Inflammatory macrophage treated with lipopolysaccharide for 1 hour (primary cell): ENCODE measurements at places on chromosomes 1 and 21.

GRCh38 chr1:221913351-221913892 is 171.5 kb upstream of the DUSP10 start:
- DNase-seq, result no peak

DNA sequence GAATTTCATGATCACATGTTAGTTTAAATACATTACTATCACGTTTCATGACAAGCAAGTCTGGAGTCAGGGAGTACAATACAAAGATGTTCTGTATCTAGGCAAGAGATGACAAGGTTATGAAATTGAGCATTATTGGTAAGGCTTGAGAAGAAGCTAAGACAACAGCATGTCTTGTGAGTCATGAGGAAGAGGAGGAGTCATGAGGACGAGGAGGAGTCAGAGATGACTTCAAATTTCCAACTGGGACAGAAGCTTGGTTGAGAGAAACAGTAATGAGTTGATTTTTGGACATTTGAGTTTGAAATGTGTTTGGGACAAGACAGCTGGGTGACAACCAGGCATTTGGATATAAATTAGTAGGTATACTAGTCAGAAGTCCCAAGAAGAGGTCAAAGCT is 4.3 kb upstream of the UBE2U start:
- DNase-seq, result no peak

- no peak for DNase-seq
Measured at GRCh38 chr21:45557616-45558043, 15.4 kb upstream of the SLC19A1 start.

DNA sequence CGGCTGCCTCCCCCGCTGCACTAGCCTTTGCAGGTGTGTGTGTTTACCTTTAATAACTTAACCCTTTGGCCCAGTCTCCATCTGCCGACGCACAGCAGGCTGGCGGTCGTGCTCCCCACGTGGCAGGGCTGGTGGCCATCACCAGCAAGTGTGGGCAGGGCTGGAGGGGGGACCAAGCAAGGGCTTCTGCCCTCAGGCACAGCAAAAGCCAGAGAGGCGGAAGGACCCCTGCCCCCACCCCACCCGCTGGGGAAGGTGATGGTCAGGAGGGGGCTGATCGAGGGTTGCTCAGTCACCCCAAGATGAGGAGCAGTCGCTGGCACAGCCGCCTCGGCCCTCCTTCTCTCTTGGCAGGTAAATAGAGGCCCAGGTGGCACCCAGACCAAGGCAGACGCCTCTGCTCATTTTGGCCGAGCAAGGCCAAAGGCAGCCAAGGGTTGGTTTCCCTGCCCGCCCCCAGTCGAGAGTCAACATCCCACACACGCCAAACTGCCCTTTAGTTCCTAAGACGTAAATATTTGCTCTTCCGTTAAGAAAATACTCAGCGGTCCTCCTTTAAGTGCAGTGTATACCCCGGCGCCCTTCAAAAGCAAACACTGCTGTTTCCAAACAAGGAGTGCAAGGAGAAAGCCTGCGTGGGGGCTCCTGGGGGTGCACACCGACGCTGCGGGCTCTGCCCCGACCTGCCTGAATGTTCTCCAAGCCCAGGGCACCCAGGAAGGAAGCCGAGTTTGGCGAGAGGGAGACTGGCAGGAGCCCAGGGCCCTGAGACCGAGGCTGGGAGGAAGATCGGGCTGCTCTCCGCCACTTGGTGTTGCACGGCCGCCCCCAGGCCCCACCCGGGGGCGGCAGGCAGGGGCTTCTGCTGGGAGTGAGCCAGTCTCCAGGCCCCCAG is 82.7 kb downstream of the SIK1 start:
- no peak for DNase-seq

GRCh38 chr21:17371450-17371849 is 141.4 kb upstream of the CXADR start:
- no peak for DNase-seq

DNA sequence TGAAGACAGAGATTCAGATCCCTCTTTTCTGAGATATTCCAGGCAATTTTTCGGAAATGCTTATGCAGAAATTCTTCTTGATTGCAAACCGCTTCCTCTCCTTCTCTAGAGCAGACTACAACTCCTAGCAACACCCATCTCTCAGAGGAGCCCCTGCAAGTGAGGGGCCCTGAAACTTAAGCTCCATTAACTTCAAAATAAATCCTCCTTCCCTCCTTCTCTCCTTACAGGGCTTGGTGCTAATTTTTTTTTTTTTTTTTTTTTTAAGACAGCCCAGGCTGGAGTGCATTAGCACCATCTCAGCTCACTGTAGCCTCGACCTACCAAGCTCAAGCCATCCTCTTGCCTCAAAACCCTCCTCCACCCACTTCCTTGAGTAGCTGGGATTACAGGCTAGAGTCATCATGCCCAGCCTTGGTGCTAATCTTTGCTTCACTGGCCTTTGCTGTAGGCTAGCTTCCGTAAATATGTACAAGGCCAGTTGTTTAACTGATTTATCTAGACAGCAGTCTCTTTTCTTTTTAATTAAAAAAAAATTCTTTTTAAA is 30.2 kb upstream of the SFPQ start:
- DNase-seq, result no peak

DNA sequence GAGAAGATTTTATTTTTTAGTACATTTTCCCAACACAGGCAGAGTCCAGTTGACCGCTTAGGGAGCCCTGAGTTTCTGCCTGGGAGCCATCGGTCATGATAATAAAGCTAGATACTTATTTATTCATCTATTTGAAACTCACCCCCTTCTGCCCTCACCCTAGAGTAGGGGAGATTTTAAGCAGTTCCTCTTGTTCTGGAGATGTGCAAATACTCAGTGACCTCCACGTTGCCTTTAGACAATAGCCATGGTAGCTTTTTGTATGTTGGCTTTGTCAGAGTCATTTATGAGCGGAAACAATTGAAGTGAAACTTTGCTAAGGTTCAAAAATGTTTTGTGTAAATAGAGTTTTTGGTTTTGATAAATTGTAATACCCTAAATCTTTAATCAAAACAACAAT is 45.7 kb upstream of the PLPPR4 start:
- no peak for DNase-seq
